ENCODE measurements at places on chromosomes 11 and 22. TPM values are rescaled to one million over a fixed set of nuclear protein-coding genes. Genes with fewer than 3 reads are reported as not detected.

TEX12 gene
- not detected for total RNA-seq

OSBP gene
- 45.2 TPM for total RNA-seq

LUZP2 gene
- total RNA-seq, result not detected

DNA sequence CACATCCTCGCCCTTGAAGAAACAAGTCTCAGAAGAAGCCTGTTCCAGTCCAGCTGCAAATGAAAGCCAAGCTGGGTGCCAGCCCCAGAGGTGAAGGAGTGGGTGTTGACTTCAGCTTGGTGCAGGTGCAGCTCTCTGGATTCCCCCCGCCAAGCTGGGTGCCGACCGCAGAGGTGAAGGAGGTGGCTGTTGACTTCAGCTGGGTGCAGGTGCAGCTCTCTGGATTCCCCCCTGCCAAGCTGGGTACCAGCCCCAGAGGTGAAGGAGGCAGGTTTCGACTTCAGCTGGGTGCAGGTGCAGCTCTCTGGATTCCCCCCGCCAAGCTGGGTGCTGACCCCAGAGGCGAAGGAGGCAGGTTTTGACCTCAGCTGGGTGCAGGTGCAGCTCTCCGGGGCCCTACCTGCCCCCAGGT lies 1234.0 kb downstream of the TBC1D22A start:
- H3K4me1 ChIP-seq, result no peaks in the 10 kb centered on the region
- no peaks in the 10 kb centered on the region for H3K36me3 ChIP-seq
- H3K27me3 ChIP-seq, result no peaks in the 10 kb centered on the region
- H3K27ac ChIP-seq, result no peak overlapping the region

GRCh38 chr11:108997826-108998225 lies 333.0 kb downstream of the DDX10 start:
- no peaks in the 10 kb centered on the region for H3K4me1 ChIP-seq
- no peak overlapping the region for H3K4me3 ChIP-seq
- no peak overlapping the region for H3K27ac ChIP-seq
- peaks cover 34% of the 10 kb centered on the region for H3K27me3 ChIP-seq
- peaks cover 15% of the 10 kb centered on the region for H3K36me3 ChIP-seq

DNA sequence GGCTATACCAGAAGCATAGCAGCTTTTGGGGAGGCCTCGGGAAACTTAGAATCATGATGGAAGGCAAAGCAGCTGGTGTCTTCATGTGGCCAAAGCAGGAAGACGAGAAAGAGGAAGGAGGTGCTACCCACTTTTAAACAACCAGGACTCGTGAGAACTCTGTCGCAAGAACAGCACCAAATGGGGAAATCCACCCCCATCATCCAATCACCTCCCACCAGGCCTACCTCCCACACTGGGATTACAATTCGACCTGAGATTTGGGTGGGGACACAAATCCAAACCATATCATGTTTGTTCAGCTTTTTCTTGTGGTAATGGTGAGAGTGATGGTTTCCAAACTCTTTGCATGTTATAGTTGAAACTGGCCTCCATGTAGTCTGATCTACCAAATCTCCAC lies 32.5 kb upstream of the OR10D3 start:
- no peak for DNase-seq
- no peaks in the 10 kb centered on the region for H3K36me3 ChIP-seq
- no peak overlapping the region for H3K4me3 ChIP-seq
- H3K27ac ChIP-seq, result no peak overlapping the region
- H3K4me1 ChIP-seq, result no peaks in the 10 kb centered on the region

- H3K36me3 ChIP-seq, result no peaks in the 10 kb centered on the region
- peaks cover 16% of the 10 kb centered on the region for H3K27me3 ChIP-seq
- DNase-seq, result no peak
- H3K27ac ChIP-seq, result no peak overlapping the region
- H3K4me1 ChIP-seq, result peaks cover 3% of the 10 kb centered on the region
- H3K4me3 ChIP-seq, result no peak overlapping the region
These were observed 158.8 kb upstream of the NAV2 start for GRCh38 chr11:19553683-19554333.

- peaks cover 18% of the 10 kb centered on the region for H3K27me3 ChIP-seq
- H3K36me3 ChIP-seq, result no peaks in the 10 kb centered on the region
- no peak overlapping the region for H3K4me3 ChIP-seq
- DNase-seq, result peak; percentile 29
These were observed 73.8 kb upstream of the SHISAL1 start for GRCh38 chr22:44386386-44387035.

Measured in natural killer cell treated with Interleukin-12 subunit alpha and Interleukin-12 subunit beta and Interleukin-15 and Interleukin-18, amount 100 ng/mL, for 72 hours (primary cell).